Endothelial cell of umbilical vein (primary cell): ENCODE measurements at places on chromosomes 1 and 21.

DNA sequence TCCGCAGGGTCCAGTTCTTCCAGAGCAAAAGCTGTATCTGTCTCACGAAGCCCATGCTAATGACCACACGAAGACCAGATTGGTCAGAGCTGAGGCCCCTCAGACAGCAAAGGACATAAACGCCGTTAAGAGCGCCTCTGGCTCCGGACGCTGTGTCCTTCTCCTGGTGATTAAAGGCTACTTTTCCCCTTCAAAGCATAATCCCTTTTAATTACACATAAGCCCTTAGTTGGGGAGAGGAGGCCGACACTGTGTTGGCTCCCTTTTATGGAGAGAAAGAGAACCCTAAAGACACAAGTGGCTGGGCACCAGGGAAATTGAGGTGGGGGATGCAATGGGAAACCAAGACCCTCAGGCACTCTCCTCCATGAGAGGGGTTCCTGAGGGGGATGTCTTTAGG lies at the start of gene ABCA4:
Gene ABCA4 (minus strand): TSS at position 158 of the 400 bp plus-strand sequence. CDS start 103 bp downstream, at position 55.
- no peaks in the 10 kb centered on the region for H3K4me1 ChIP-seq
- no peaks in the 10 kb centered on the region for H3K27me3 ChIP-seq
- no peak within 1 kb of the TSS for H3K27ac ChIP-seq
- DNase-seq: no peak

GRCh38 chr21:40813918-40814317 lies 33.0 kb downstream of the DSCAM start:
- H3K27me3 ChIP-seq: no peaks in the 10 kb centered on the region
- no peaks in the 10 kb centered on the region for H3K4me1 ChIP-seq
- H3K36me3 ChIP-seq: no peaks in the 10 kb centered on the region
- H3K4me3 ChIP-seq: no peak overlapping the region
- no peak for DNase-seq
- no peak overlapping the region for H3K27ac ChIP-seq

GRCh38 chr21:23876925-23877558 lies 1730.2 kb downstream of the MRPL39 start:
- no peak overlapping the region for H3K27ac ChIP-seq
- no peaks in the 10 kb centered on the region for H3K27me3 ChIP-seq
- H3K4me1 ChIP-seq: no peaks in the 10 kb centered on the region

DNA sequence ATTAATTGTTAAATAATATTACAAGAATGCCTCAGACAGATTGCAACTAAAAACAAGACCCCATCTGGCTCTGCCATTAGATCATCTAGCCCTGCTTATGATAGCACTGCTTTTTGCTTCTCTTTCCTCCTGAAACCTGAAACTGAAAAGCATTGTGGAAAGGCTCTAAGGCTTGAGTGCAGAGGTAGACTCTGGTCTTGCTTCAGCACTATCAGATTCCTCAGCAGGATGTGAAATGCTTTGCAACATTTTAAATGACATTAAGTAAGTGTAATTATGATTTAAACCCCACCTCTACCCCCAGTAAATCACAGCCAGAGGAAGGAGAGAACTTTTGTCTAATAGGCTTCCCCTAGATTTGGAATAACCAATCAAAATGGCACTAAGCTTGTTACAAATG lies 32.9 kb downstream of the PHC2 start:
- no peaks in the 10 kb centered on the region for H3K36me3 ChIP-seq
- no peak overlapping the region for H3K27ac ChIP-seq
- no peak for DNase-seq
- H3K27me3 ChIP-seq: no peaks in the 10 kb centered on the region
- no peak overlapping the region for H3K4me3 ChIP-seq
- H3K4me1 ChIP-seq: no peaks in the 10 kb centered on the region

- H3K27me3 ChIP-seq: no peaks in the 10 kb centered on the region
- H3K27ac ChIP-seq: no peak overlapping the region
- no peaks in the 10 kb centered on the region for H3K36me3 ChIP-seq
- no peak for DNase-seq
These were observed 36.2 kb upstream of the KLHDC7A start for GRCh38 chr1:18444563-18444962.
